ENCODE measurements at places on chromosomes 7 and 10.

DNA sequence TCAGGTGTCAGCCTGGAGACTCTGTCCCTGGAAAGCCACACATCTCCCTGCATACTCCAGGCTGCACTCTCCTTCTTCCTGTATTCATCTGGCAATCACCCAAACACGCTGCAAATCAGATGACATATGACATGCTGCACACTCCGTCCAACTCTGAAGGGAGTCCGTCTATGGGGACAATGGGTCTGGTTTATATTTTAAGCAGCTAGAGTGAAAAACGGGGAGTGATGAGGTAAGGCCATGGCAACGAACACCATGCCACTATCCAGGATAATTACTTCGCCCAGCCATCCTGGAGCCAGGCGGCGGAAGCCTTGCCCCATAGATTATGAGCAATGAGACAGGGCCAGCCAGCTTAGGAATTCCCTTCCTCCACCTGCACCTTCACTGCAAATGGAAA is 140.1 kb downstream of the PLXNA4 start:
- DNase-seq = no peak

DNA sequence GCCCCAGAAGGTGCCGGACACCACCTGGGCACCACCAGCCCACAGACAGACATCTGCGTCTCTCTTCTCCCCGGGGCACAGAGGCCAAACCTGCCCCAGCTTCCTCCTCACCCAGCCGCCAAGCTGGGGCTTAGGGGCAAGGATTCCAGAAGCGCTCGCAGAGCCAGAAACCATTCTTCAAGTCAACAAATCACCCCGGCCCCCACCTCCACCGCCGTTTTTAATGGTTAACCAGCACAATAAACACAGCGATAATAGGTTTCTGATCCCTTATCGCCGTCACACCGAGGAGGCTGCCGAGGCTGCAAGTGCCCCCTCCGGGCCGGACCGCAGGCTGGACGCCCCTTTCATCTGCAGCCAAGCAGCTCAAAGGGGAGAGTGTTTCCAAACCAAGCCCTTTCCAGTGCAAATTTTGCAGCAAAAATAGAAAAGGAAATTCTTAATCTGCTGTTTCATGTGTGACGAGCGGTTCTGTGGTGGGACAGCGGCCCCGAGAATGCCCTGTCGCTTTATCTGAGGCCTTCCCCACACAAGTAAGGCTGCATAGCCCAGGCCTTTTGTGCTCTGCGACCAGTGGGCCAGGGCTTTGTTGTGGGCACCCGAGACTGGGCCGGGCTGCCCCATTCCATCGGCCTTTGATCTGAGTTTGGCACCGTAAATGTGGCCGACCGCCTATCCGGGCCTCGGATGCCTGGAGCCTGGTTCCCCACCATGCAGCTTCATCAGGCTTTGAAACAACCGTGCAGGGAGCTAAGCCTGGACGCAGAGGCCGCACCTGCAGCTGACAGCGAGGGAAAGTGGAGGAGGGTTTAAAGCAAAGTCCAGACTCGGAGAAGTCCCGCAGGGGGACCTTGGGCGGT is 83.2 kb downstream of the FOXL3 start:
- no peak for DNase-seq

- DNase-seq = peak; percentile 50
Observed at GRCh38 chr7:92614660-92615174, 24.5 kb upstream of the FAM133B start.

DNA sequence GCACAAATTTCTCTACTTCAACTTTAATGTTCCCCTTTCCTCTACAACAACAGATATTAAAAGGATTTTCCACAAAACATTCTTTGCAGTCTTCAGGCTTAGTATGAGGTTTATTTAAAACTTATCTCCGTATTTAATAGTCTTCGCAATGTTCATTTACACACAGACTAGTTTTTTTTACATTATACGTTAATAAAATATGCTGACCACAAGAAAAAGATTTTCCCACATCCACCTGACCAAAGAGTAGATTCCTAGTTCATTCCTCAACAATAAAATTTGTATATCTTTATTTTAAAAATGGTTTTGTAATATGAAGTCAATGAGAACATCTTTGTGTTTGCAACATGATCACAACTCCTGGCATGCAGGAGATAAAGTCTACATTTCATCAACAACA is 42.4 kb downstream of the POT1 start:
- no peak for DNase-seq

DNA sequence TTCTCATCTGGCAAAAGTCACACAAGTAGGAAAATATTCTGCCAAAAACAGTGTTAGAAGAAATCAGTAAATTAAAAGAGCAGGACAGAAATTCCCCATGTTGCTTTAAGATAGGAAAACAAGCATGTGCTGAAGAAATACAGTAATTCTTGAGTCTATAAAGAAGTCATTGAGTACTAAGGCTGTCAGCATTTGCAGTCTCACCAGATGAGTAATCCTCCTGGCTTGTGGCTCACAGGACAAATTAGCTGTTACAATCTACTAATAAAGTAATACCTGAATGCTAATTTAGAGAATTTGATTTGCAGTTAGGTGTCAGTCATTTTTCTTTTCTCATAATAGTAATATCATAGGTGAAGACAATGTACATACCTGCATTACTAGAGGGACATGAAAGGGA is 1158.9 kb upstream of the CELF2 start:
- peak; percentile 15 for DNase-seq

- DNase-seq = no peak
Observed at GRCh38 chr7:156100086-156100485, 287.8 kb upstream of the SHH start.

- DNase-seq = no peak
Observed at GRCh38 chr10:105138358-105138757, 497.3 kb downstream of the SORCS3 start.

GRCh38 chr10:28928484-28928883 is 251.2 kb downstream of the BAMBI start:
- DNase-seq = no peak

DNA sequence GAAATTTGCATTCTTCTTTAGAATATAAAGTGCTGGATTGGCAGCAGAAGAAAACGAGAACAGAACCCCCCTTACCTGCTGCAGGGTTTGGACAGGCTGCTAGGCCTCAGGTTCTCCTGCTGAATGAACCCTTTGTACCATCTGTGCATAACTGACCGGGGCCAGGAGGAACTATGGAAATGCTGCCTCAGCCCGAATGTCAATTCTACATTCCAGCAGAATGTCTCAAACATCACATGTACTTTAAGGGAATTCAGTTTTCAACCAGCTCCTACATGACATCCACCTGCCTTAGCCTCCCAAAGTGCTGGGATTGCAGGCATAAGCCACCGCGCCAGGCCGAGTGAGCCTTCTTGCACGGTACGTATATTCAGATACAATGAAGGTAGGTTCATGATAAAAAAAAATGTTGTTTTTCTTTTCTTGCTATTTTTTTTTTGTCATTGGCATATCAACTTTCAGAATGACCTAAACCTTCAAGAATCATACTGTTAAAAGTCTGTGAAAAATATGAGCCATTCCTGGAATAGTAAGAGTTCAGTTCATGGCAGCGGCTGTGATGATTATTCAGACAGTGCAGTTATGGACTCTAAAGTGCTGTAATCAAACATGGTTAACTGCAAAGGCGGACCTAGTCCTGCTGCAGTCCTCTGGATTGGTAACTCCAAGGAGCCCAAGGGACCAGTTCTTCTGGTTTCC is 84.4 kb upstream of the TNS3 start:
- DNase-seq = no peak

DNA sequence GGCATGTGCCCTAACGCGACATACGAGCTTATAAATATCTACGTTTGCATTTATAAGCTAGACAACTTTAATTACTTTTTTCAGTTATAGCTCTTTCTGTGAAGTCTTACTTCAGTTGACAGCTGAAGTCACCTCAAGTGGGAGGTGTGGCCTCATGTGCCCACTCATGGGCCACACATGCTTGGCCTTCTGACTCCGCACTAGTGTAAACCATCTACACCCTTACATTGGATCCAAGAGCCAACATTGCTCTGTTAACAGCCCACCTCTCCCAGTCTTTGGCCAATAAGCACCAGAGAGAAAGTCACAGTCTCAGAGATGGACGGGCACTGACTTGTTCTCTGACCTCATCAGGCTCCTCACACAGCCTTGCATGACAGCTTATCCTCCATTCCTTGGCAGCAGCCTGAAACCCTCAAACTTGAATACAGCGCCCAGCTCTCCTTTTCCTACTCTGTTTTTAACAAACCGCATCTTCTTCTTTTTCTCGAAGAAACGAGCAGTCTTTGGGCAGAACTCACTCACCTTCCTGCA is 70.9 kb upstream of the AMPH start:
- DNase-seq = no peak

- DNase-seq = no peak
Observed at GRCh38 chr7:22722536-22723180, 4.3 kb upstream of the IL6 start.

- DNase-seq = peak; percentile 76
Observed at GRCh38 chr10:32379318-32379949, 32.5 kb upstream of the EPC1 start.

- DNase-seq = peak; percentile 72
Observed at GRCh38 chr10:101780818-101781654, 2.2 kb downstream of the NPM3 start.

DNA sequence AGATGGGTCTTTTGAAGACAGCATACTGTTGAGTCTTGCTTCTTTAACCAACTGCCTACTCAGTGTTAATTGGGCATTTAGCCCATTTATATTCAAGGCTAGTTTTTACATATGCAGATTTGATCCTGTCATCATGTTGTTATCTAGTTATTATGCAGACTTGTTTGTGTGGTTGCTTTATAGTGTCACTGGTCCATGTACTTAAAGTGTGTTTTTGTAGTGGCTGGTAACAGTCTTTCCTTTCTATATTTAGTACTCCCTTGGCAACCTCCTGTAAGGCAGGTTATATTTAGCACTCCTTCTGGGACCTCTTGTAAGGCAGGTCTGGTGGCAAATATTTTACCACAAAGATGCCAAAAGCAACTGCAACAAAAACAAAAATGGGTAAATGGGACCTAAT is 66.7 kb downstream of the TES start:
- DNase-seq = no peak

- DNase-seq = no peak
Observed at GRCh38 chr10:71081229-71081560, 131.2 kb upstream of the UNC5B start.

GRCh38 chr10:42981358-42982236 is 95.3 kb upstream of the RET start:
- DNase-seq = no peak
